ENCODE measurements at places on chromosomes 7 and 10.

- no peak for DNase-seq
These were observed 2.8 kb downstream of the SEC31B start for GRCh38 chr10:100516847-100517246.

DNA sequence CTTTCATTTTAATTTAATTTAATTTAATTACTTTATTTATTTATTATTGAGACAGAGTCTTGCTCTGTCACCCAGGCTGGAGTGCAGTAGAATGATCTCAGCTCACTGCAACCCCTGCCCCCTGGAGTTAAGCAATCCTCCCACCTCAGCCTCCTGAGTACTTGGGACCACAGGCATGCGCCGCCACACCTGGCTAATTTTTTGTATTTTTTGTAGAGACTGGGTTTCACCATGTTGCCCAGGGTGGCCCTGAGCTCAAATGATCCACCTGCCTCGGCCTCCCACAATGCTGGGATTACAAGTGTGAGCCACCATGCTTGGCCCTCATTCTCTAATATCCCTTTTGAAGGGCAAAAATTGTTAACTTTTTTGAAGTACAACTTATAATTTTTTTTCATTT lies 92.9 kb downstream of the XRCC2 start:
- DNase-seq = no peak

GRCh38 chr7:40765639-40766038 lies 630.8 kb downstream of the SUGCT start:
- DNase-seq = no peak

DNA sequence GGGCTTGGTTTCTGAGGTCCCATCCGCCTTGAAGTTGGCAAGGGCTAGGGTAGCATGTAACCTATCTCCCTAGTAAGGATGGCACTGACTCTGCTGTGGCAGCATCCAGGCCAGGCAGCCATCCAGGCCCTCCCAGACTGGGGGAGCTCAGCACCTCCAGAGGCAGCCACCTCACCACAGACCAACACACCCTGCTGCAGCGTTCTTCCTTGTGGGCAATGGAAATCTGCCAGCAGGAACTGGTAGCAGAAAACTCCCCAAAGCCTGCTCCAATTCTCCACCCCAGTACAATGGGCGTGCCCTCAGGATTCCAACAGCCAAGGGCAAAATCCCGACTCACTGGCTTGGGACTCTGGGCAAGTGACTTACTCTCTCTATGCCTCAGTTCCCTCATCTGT lies 27.5 kb downstream of the DLG5 start:
- DNase-seq = no peak

DNA sequence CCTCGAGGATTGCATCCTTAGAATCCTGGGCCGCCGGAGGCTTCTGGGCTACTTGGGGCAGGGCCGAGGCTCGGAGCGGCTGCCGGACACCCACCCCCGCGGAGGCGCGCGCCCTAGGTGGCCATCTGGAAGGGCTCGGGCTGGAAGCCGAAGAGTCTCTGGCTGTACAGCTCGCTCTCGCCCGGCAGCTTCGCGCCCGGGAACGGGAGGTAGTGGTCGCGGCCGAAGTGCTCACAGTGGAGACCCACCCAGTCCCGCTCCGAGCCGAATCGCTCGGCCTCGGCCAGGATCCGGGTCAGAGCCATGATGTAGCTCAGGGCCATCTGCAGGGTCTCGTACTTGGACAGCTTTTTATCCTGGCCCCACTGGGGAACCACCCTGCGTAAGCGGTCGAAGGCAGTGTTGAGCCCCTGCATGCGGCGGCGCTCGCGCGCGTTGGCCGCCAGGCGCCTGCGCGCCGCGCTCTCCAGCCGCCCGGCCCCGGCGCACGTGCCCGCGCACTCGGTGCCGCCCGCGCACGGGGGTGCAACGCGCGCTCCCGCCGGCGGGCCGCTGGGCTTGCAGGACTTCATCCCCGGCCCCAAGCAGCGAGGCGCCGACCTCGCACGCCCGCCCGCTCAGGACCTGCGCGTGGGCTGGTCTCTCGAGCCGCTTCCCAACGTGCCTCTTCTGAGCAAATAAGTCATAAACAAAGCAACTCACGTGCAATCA lies 652 bp downstream of the ATOH7 start:
- peak; percentile 29 for DNase-seq

DNA sequence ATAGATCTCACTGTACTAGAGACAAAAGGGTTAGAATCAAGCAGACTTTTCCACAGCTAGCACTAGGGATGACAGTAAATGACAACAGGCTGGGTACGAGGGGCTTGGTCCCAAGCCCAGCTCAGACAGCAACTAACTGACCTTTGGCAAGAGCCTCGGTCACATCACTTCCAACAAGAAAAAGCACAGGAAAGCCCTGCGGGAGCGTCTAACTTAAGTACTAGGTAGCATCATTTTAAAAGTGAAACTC lies 22.8 kb downstream of the CALML3 start:
- DNase-seq = no peak

- no peak for DNase-seq
These were observed 431.2 kb downstream of the RPS24 start for GRCh38 chr10:78464856-78465267.

- no peak for DNase-seq
These were observed 275.1 kb downstream of the DOCK4 start for GRCh38 chr7:111931016-111931517.

- no peak for DNase-seq
These were observed 305.8 kb upstream of the GNAI1 start for GRCh38 chr7:79828866-79829265.

DNA sequence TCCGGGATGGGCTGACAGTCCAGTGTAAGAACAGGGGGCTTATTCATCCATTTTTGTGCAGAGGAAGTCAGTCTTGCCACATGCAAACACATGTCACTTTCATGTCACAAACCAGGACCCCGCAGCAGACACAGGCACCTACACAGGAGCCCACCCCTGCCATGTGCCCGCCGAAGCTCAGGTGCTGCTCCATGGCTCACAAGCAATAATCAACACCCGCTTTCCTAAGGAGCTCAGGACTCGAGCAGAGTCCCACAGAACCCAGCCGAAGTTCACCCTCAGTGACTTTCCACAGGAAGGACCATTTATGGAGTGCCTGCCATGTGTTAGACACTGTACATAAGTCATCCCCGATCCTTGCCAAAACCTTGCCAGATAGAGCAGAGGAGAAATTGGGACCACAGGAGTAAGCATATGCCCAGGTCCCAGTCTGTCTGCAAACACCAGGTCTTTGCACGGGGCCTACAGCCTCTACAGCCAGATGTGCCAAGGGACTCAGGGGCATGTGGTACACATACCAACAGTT lies 99.4 kb downstream of the EBF3 start:
- DNase-seq = no peak

DNA sequence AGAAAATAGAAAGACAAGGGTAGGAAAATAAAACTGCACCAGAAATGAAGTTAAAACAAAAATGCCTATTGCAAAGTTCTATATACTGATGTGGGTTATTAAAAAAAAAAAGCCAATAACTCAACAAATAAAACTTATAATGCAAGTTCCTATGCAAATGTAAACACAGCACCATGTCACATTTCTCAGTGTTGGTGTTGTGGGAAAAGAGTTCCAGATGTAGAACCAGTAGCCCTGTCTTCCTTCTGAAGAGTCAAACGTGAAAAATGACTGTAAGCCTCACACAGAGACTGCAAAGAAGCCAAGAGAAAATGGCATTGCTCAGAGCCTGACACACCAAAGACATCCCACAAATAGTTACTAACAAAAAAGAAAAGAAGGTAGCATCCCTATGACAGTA lies 10.1 kb downstream of the PON2 start:
- DNase-seq = no peak

Measured in NCI-H446 (cell line).